ENCODE measurements at places on chromosomes 7 and 10.

- DNase-seq: no peak
Observed at GRCh38 chr7:126806614-126807013, 446.1 kb downstream of the GRM8 start.

GRCh38 chr7:134212576-134213546 is 85.7 kb downstream of the LRGUK start:
- DNase-seq: no peak

- no peak for DNase-seq
Observed at GRCh38 chr10:49173201-49173772, 14.9 kb downstream of the TMEM273 start.

DNA sequence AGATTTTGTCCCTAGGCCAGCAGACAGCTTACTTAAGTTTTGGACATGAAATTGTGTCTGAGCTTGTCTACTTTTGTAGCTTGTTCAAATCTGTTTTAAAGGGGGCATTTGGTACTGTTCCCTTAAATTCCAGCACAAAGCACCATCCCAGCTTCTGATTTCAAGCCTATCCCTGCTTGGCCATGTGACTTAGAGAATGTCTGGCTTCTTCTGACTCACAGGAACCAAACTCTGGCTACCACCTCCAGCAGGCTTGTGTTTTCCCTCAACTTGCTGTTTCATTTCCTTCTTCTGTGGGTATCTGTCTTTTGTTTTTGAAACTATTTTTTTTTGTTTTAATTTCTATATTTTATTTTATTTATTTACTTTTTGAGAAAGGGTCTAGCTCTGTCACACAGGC is 97.9 kb upstream of the FZD8 start:
- DNase-seq: no peak

DNA sequence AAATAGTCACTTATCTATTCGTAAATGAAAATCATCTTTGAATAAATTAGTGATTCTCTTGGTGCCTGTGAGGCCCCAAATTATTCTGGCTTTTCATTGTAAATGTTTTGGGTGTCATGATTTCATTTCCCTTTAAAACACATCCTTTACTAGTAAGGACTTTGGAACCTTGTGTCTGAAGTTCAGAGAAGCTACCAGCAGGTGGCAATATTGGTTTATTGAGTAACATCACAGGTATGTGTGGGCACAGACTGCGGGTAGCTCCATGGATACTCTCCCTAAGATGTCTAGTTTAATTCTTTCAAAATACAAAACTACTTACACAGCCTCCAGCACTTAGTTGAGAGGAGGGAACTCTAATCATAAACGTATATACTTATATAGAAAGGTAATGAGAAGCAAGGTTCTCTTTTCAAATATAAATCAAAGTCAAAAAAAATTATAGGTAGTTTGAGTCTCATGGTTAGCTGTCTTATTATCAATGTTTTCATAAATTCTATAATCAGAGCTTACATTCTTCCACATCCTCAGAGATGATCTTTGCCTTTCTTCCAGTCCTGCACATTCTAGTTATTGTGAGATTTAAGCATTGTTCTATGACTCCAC is 449.6 kb downstream of the GRM8 start:
- peak; percentile 48 for DNase-seq

- no peak for DNase-seq
Observed at GRCh38 chr10:8283986-8284385, 229.5 kb downstream of the GATA3 start.

- no peak for DNase-seq
Observed at GRCh38 chr10:2611603-2612002, 455.7 kb upstream of the PFKP start.

DNA sequence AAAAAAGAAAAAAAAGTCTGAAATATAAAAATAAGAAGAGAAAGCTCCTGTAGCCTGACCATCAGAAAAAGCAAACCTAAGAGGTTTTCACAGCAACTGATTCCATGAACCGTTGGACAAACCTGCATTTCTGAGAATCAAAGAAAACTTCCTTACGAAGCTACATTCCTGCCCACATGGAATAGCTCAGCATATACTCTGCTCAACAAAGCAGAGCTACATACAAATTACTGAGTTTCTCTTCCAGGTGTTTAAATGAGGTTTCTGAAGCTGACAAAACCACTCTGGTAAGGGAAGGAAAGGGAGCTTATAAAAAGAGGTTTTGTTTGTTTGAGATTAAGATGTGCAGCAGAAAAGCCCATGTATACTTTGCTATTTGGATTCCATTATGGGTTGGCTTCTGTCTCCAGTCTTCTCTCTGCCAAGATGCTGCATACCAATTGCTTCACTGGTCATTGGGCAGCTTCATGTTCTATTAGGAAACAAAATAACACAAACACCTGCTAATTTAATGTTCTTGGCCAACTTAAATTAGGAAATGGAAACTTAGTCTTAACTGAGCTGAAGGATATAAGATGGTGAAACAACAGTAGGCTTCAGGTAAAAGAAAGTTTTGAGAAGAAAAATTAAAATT is 314.1 kb downstream of the LRRTM3 start:
- no peak for DNase-seq

- DNase-seq: peak; percentile 33
Observed at GRCh38 chr10:131849591-131850382, 51.0 kb upstream of the PPP2R2D start.

DNA sequence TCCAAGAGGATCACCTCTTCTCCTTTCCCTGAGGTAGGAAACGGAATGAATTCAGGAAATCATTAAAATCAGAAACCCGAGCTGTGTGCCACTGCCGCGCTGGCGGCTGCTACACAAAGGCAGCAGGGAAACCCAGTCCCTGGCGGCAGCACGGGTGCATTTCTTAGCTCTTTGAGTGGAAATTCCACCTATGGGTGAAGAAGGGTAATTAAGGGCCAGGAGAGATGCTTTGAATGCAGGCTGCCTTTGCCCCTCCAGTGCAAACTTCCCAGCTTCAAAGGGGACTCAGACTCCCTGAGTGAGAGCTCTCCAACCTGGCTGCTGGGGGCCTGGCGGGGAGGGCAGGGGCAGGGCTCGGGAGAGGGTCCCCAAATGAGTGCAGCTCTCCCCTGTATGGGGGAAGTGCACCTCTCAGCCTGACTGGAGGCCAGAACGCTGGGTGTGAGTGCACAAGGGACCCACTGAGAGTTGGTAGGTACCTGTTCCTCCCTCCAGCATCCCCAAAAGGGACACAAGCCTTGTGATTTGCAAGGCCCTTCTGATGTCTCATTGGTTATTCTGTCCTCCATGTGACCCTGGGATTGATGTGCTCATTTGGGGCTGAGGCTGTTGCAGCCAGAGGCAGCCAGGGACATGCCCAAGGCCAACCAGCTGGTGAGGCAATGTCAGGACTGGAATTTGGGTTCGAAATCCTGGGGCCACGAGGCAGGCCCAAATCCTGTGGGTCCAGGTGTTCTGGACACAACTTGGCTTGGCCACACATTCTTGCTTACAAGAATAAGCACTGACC is 16.3 kb upstream of the ZMIZ1 start:
- peak; percentile 40 for DNase-seq

- DNase-seq: no peak
Observed at GRCh38 chr10:69438536-69439349, 12.5 kb upstream of the TSPAN15 start.

GRCh38 chr10:33484787-33485186 is 150.3 kb upstream of the NRP1 start:
- DNase-seq: no peak

Data from left lobe of liver (tissue), 2 donors.